Heart right ventricle (tissue), 16 donors: ENCODE measurements at places on chromosomes 2 and 18. TPM values are rescaled to one million over a fixed set of nuclear protein-coding genes. Genes with fewer than 3 reads are reported as not detected.

LBX2 gene
- 0.44 TPM for total RNA-seq

CROCC2 gene
- not detected for total RNA-seq

SLC40A1 gene
- total RNA-seq, result 48.8 TPM

- DNase-seq, result no peak
Observed at GRCh38 chr2:151020411-151020810, 241.3 kb downstream of the RBM43 start.

DNA sequence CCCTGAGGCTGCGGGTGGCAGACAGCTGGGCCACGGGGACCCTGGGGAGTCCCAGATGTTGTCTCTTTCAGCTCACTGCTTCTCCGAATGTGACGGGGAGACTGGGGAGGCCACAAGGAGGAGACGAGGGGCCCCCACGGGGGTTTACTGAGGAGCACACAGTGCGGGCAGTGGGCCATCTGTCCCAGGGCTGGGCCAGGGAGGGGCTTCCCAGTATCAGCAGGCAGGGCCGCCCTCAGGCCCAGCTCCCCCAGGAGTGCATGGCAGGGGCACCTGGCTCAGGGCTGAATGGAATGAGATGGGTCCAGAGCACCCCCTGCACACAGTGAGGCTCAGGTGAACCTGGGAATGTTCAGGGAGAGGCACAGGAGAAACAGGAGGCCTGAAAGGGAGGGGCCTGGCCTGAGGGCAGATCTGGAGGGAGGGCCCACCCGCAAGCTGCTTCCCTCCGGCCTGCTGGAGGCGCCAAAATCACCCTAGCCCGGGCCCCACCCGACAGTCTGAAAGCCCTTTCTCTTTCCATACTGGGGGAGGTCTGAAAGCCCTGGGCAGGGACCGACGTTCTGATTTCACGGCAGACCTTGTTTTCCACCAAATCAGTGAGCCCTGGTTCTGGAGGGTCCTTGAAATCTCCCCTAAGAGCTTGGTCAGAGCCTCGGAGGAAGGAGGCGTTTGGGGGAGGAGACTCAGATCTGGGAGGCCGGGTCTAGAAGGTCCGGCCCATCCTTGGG is 35.5 kb upstream of the PTMA start:
- peak; percentile 57 for DNase-seq

FAM228A gene
- total RNA-seq, result not detected

- DNase-seq, result no peak
Observed at GRCh38 chr2:60366135-60366712, 187.2 kb downstream of the BCL11A start.

RGPD3 gene
- total RNA-seq, result not detected

RND3 gene
- 55.0 TPM for total RNA-seq

- no peak for DNase-seq
Observed at GRCh38 chr2:176174824-176175708, 13.4 kb upstream of the HOXD1 start.

DNA sequence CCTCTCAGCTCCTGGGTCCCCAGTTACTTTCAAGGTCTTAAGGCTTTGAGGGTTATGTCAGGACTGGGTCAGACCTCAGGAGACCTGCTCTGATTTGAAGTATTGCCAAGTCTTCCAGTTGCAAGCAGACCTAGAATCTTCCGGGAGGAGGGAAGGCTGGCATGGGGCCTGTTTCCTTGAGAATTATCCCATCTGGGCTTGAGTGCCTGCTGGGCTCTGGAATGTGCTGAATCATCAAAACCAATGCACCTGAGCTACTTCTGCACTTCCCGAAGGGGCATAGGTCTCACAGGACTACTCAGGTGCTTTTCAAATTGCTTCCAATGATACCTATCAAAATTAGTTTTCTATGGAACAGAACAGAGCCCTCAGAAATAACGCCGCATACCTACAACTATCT is 327.3 kb downstream of the XIRP2 start:
- no peak for DNase-seq

- no peak for DNase-seq
Observed at GRCh38 chr18:42801706-42802105, 313.8 kb downstream of the RIT2 start.
